ENCODE measurements at places on chromosomes 6 and 20. TPM values are rescaled to one million over a fixed set of nuclear protein-coding genes. Genes with fewer than 3 reads are reported as not detected.

Gene SOBP
- 1.8 TPM for total RNA-seq

Gene RAET1L
- not detected for total RNA-seq

Gene OR12D3
- total RNA-seq = not detected

Gene MUC21
- total RNA-seq = not detected

Gene DNMT3B
- 4.0 TPM for total RNA-seq

Gene LPA
- not detected for total RNA-seq

Gene MTFR2
- 9.2 TPM for total RNA-seq

Gene MYB
- total RNA-seq = 0.45 TPM

Gene SLC17A3
- not detected for total RNA-seq

Gene CASP8AP2
- total RNA-seq = 5.4 TPM

Gene LCA5
- total RNA-seq = 2.2 TPM

Gene SCRT2
- total RNA-seq = not detected

Gene ATP9A
- total RNA-seq = 6.4 TPM

Gene MOG
- total RNA-seq = not detected

Gene TXLNB
- total RNA-seq = 0.15 TPM

Gene MANEA
- 10.4 TPM for total RNA-seq

Gene LY6G6D
- not detected for total RNA-seq

Gene TUBB1
- total RNA-seq = not detected
